ENCODE measurements at places on chromosomes 7 and 10. TPM values are rescaled to one million over a fixed set of nuclear protein-coding genes. Genes with fewer than 3 reads are reported as not detected.

TMEM229A gene
- 2.2 TPM for polyA plus RNA-seq

DLD gene
- 153 TPM for polyA plus RNA-seq

CCDC6 gene
- polyA plus RNA-seq, result 23.2 TPM

ACTL6B gene
- polyA plus RNA-seq, result not detected

DNA sequence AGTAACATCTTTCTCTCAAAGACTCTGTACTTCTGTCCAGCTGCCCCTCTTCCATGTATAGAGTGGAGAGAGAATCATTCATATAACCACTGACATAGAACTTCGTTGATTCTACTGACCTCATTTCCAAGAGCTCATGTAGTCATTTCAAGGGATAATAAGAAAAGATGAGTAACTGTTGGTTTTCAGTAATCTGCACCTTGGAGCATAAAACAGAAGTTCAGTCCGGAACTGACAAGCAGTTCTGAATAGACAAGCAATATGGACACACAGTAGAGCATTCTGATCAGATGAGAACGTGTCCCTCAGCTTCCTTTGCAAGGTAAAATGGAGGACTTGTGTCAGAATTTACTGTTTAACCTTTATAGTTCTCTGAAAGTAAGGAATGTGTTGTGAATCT is 847.1 kb downstream of the REEP3 start:
- DNase-seq, result no peak

CXCL12 gene
- 8.9 TPM for polyA plus RNA-seq

DNA sequence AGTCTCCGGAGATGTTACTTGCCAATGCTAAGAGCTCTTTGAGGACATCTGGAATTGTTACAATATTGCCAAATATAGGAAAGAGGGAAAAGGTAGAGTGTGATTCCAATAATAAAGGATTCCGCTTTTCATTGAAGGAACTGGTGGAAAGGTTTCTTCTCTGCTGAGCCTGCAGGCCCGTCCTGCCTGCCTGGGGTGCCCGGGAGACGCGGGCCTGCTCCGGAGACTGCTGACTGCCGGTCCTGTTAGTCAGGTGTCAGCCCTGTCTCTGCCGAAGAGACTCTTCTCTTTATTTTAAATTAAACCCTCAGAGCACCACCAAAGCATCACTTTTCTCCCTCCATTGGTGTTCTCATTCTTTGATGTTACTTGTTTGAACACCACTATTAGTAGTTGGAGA is 2.2 kb downstream of the EGFR start:
- no peak for DNase-seq
